Glomerular endothelial cell (primary cell): ENCODE measurements at places on chromosomes 5 and 9.

DNA sequence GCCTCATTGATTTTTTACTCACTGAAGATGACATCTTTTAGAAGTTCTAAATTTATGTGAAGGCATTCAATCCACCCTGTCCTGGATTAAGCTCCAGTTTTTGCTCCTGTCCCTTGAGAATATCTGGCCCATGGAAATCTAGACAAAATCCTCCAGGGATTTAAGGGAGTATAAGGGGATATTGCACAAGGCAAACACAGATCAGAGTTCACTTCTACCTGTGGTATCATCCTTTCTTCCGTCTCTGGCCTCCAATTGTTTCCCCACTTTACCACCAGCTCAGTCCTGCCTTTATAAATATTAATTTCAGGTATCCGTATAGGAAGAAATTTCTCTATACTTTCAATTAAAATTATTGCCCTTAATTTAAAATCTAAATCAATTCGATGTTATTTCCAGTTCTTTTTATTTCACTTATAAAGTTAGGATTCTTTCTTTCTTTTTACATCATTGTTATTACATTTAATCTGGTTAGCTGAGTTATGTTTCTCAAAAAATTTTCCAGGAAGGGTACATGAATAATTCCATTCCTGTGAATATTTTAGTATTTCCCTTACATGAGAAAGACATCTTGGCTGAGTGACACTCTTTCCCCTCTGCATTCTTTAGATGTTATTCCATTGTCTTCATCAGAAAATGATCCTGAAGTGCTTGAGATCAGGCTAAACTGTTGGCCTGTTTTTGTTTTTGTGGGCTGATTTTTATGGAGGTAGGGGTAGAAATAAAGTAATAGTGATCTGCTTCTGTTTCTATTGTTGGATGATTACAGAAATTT, 194.3 kb upstream of the MAP3K1 start:
- DNase-seq: no peak

DNA sequence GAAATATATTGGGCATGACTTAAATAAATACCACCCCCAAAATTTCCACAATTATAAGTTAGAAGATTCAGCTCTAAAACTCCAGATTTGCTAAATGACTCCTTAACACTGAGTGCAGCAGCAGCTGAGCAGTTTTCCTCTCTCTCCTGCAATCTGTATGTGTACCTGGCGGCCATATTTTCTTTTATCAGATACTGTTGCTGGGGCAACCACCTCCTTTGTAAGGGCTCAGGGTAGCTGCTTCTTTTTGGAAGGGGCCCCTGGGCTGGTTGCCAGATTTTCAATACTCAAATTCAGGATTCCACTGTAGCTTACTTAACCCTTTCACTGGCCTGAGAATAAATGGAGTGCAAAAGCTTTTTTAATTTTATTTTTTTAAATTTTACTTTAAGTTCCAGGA, 197.0 kb downstream of the TAF11L14 start:
- no peak for DNase-seq

DNA sequence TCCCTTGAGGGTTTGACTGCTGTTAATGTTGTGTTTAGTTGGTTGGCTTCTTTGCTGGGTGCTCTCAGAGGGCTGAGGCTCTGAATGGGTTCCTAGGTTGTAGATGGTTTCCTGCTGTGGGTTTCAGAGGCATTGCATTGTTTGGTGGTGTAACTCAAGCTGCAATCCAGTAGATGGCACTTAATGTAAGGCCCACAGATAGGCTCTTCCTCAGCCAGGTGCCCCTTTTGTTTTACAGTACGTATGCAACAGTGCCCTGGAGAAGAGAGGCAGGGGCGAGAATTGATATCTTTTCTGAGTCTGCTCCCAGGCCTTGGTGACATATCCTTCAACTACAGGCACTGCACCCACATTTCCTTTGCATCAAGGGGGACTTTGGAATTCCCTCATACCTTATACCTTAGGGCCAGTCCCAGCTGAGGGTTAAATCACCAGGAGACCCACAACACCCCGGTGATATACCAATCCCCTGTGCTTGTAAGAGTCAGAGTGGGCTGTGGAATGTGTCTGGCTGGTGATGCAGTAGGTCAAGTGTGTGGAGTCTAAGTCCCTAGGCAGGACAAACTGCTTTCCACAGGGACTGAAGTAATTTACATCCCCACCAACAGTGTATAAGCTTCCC, 7.0 kb upstream of the UGT3A2 start:
- no peak for DNase-seq

DNA sequence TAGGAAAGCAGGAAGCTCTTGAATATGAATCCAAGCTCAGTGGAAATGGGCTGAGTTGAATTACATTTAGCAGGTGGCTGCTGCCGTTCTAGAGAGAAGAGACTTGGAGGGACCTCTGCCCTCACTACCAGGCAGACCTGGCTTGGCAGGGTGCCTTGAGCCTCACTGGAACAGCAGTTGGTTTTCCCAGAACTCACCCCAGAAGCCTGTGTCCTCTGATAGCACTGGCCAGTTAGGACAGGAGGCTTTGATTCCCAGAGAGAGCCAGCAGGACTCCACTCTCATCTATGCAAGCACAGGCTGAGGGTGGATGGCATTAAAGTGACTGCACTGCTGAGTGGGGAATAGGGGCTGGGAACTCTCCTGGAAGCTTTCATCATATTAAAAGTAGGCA, 54.8 kb downstream of the PWWP2A start:
- no peak for DNase-seq

GRCh38 chr9:2346277-2346913, 275.2 kb upstream of the VLDLR start:
- DNase-seq: no peak

- no peak for DNase-seq
These were observed 86.2 kb upstream of the MYO10 start for GRCh38 chr5:17022296-17022695.

DNA sequence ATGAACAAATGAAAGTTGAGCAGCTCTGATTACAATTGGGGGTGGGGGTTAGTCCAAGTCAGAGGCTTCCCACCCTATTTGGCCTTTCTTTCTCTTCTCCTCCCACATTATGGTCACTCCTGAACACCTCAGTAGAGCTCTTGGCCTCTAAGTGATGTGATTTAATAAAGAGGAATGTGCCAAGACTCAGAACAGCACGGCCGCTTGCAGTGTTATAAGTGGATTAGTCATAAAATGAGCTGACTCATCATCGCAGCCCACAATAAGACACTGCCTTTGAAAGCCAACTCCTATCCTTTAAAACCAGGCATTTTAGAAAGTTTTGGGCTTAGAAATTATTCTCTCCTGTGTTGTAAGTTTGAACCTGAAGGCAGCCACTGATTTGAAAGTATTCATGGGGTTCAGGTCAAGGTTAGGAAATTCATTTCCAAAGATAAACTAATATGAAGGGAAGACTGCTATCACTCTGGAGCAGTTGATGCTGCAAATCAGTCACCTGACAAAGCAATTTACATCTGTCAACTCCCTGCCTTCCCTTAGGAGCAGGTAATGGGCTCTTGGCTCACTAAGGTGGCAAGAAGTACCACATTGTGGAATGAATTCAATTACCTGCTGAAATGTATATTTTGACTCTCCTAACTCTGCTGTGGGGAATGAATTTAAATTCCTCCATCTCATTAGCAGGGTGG, 283.6 kb upstream of the NMUR2 start:
- DNase-seq: no peak

DNA sequence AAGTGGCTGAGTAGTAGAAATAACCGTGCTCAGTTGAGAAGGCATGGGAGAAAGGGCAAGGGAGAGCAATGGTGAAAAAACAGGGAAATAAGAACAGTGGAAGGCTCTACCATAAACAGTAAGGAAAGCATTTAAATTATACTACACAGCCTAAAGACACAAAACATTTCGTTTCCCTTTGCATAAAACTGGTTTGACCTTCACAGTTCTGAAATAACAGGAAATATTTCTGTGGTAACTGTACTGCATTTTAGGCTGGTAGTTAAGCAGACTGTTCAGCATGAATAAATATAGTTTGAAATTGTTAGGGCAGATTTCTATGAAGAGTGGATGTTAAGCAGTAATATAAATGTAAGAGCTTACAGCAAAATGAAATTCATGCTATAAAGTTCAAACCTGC, 147.5 kb downstream of the CSNK1G3 start:
- no peak for DNase-seq

GRCh38 chr5:143913008-143913752, 101.2 kb downstream of the HMHB1 start:
- no peak for DNase-seq

DNA sequence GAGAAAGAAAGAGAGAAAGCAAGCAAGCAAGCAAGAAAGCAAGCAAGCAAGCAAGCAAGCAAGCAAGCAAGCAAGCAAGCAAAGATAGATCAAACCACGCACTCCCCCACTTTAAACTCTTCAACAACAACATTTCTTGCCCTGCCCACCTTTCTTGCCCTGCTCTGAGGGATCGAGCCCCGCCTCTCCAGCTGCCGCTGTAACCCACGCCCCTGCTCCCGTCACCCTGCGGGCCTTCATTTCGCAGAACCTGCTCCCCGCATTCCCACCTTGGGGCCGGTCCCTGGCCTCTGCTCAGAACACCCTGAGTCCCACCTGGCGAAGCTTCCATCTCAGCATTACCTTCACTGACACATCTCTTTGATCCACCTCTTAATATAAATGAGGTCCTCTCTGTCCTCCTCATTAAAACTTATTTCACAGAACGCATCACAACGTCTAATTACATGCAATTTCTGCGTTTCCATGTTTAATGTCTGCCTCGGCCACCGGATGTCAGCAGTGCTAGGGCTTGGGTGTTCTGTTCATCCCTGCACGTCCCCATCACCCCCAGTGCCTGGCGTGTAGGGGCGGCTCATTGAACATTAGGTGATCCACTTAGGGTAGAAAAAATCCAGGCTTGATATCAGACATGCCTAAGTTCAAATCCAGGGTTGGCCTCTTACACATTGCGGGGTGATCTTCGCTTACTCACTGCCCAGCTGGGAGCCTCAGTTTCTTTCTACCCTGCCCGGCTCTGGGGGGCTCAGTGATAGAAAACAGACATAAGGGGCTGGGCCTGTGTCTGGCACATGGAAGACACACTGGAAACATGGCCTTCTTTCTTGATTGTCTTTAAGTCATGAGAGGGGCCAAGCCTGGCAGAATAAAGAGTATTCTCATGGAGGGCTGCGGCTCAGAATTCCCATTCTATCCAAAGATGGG, 187.6 kb downstream of the DAB2IP start:
- no peak for DNase-seq

DNA sequence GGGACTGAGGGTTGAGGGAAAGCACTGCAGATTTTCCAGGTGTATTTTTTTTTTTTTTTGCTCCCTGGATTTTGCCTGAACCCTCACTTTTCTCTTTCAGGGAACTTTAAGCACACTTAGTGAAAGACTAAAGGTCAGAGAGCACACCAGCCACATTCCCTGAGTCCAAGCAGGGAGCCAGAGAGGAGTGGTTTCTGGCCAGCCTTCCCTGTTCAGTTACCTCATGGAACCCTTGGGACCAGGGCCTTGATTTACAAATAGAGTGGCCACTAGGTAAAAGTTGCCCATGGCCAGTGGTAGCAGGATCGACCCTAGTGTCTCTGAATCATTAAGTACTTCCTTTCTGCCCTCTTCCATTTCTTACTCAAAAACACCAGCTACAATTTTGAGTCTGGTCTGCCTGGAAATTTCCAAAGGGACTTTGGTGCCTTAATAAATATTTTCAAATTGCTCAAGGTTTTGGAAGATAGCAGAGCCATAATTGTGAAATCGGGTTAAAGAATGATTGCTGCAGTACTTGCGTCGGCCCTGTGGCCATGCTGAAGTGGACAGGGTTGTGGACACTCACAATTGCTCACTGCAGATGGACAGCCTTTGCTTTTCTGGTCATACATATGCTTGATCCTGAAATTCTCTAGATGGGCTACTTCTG, 14.5 kb downstream of the PALM2AKAP2 start:
- DNase-seq: no peak

DNA sequence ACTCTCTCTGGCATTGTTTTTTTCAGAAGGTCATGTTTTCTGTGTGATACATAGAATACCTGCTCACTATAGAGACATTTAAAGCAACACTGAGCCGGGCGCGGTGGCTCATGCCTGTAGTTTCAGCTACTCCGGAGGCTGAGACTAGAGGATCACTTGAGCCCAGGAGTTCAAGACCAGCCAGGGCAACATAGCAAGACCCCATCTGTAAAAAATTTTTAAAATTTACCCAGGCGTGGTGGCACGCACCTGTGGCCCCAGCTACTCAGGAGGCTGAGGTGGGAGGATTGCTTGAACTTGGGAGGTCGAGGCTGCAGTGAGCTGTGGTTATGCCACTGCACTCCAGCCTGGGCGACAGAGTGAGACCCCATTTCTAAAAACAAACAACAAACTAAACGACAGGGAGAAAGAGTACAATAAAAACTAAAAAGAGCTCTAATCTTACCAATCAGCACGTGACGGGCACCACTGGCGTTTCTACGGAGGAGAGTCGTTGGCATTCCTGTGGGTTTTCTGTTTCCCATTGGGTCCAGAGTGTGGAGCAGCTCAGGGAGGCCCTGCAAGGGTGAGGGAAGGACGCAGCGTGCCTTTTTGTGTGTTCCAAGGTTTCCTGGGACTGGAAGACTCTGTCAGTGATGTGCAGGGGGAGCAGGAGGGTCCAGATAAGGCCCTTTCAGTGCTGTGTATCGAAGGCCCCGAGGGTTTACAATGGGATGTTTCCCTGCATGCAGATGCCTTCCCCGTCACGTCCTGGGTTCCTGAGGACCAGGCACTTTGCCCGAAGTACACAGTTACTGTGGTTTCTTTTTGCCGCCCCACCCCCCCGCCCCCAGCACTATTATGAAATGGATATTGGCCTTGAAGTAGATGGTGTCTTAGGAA, 7.2 kb upstream of the RNU6ATAC start:
- DNase-seq: no peak

- no peak for DNase-seq
These were observed 26.3 kb upstream of the FREM1 start for GRCh38 chr9:14936491-14936890.

DNA sequence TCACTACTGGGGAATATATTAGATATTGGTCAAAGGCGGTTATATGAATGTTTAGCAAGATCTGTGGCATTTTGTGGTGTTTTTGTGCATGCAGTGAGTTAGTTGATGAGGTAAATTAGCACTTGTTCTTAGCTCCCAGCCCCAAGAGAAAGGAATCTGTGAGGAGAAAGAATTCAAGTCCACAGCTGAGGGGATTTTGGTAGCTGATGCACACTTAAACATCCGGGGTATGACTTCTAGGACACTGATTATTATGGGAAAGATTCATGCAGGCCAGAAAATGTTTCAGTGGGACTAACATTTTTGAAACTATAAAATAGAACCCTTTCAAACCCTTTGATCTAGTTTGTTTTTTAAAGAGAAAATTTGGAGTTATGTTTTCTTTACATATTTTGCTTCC, 118.2 kb upstream of the RPS23 start:
- DNase-seq: no peak
